ENCODE measurements at places on chromosomes 4 and X.

- no peak for DNase-seq
- no peaks in the 10 kb centered on the region for H3K27me3 ChIP-seq
- H3K4me1 ChIP-seq: peaks cover 19% of the 10 kb centered on the region
Measured at GRCh38 chr4:47533689-47534347, 48.7 kb downstream of the ATP10D start.

- H3K4me3 ChIP-seq: no peak overlapping the region
- H3K4me1 ChIP-seq: peaks cover 8% of the 10 kb centered on the region
- H3K36me3 ChIP-seq: no peaks in the 10 kb centered on the region
- DNase-seq: no peak
Measured at GRCh38 chrX:16593801-16594200, 56.2 kb upstream of the S100G start.

DNA sequence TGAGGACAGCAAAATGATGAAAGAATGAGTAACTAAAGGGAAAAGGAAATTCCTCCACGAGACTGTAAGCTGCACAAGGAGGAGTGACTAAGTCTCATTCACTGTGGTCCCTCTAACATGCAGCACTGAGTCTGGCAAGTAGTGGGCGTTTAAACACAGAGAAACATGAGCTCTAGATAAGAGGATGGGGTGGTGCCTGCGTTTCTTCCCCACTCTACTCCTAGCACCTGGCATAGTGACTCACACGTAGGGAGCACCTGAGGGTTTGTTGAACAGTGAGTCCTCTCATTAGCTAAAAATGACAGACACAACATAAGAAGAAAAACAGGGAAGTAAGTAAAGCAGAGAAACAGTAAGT, 105.8 kb upstream of the CBR4 start:
- H3K36me3 ChIP-seq: peaks cover 83% of the 10 kb centered on the region
- no peak for DNase-seq
- H3K27ac ChIP-seq: no peak overlapping the region
- peaks cover 3% of the 10 kb centered on the region for H3K4me1 ChIP-seq
- no peaks in the 10 kb centered on the region for H3K27me3 ChIP-seq

GRCh38 chr4:127622621-127622920, 10.2 kb upstream of the INTU start:
- H3K4me3 ChIP-seq: peak overlapping the region; percentile 69
- no peak overlapping the region for H3K27ac ChIP-seq
- no peaks in the 10 kb centered on the region for H3K36me3 ChIP-seq
- DNase-seq: no peak

- no peaks in the 10 kb centered on the region for H3K36me3 ChIP-seq
- H3K4me3 ChIP-seq: no peak overlapping the region
- no peaks in the 10 kb centered on the region for H3K4me1 ChIP-seq
Measured at GRCh38 chr4:6154875-6155274, 45.5 kb downstream of the JAKMIP1 start.

GRCh38 chr4:87716371-87717265, 66.5 kb downstream of the DMP1 start:
- H3K4me3 ChIP-seq: no peak overlapping the region
- no peaks in the 10 kb centered on the region for H3K36me3 ChIP-seq
- H3K27ac ChIP-seq: peak overlapping the region; percentile 89
- H3K27me3 ChIP-seq: no peaks in the 10 kb centered on the region
- no peak for DNase-seq
- H3K4me1 ChIP-seq: peaks cover 30% of the 10 kb centered on the region

GRCh38 chr4:53557669-53558064, 33.6 kb downstream of the LNX1 start:
- peak overlapping the region; percentile 54 for H3K27ac ChIP-seq
- H3K27me3 ChIP-seq: no peaks in the 10 kb centered on the region
- H3K4me3 ChIP-seq: peak overlapping the region; percentile 4
- H3K4me1 ChIP-seq: peaks cover 47% of the 10 kb centered on the region

DNA sequence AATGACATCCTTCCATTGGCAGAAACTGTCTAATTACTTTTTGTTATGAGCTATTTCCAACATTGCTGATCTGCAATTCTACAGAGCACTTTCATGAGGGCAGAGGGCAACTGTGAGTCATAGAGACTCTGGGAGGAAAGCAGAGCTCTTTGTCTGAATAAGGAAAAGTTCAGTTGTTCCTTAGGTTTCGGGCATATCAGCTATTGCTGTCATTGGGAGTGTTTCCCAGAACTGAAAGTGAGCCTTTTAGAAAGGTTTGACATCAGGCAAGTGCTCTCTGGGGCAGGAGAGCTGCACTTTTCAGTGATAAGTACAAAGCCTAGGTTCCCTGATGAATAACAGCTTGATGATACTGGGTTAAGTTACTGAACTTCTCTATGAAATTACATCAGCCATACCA, 119.2 kb upstream of the EDNRA start:
- peaks cover 26% of the 10 kb centered on the region for H3K4me1 ChIP-seq
- no peaks in the 10 kb centered on the region for H3K36me3 ChIP-seq
- H3K4me3 ChIP-seq: no peak overlapping the region
- no peaks in the 10 kb centered on the region for H3K27me3 ChIP-seq

GRCh38 chr4:153122855-153123254, 81.4 kb upstream of the TRIM2 start:
- no peak overlapping the region for H3K27ac ChIP-seq
- no peaks in the 10 kb centered on the region for H3K36me3 ChIP-seq
- no peak for DNase-seq
- H3K4me1 ChIP-seq: peaks cover 4% of the 10 kb centered on the region
- no peak overlapping the region for H3K4me3 ChIP-seq

- H3K4me3 ChIP-seq: no peak overlapping the region
- H3K36me3 ChIP-seq: no peaks in the 10 kb centered on the region
- no peak overlapping the region for H3K27ac ChIP-seq
- peaks cover 11% of the 10 kb centered on the region for H3K27me3 ChIP-seq
- H3K4me1 ChIP-seq: no peaks in the 10 kb centered on the region
Measured at GRCh38 chr4:5409237-5409636, 299.1 kb downstream of the EVC2 start.

GRCh38 chrX:19017271-19017670, 33.4 kb upstream of the PHKA2 start:
- no peaks in the 10 kb centered on the region for H3K27me3 ChIP-seq
- H3K4me3 ChIP-seq: no peak overlapping the region
- H3K27ac ChIP-seq: no peak overlapping the region

GRCh38 chr4:181938631-181939030, 304.6 kb upstream of the TENM3 start:
- H3K36me3 ChIP-seq: no peaks in the 10 kb centered on the region
- no peaks in the 10 kb centered on the region for H3K4me1 ChIP-seq
- no peak overlapping the region for H3K27ac ChIP-seq
- peaks cover 7% of the 10 kb centered on the region for H3K27me3 ChIP-seq

- no peak for DNase-seq
- no peak overlapping the region for H3K4me3 ChIP-seq
- H3K27me3 ChIP-seq: no peaks in the 10 kb centered on the region
- no peaks in the 10 kb centered on the region for H3K36me3 ChIP-seq
- peak overlapping the region; percentile 41 for H3K27ac ChIP-seq
Measured at GRCh38 chr4:168600796-168601583, 104.1 kb downstream of the PALLD start.

GRCh38 chrX:136258951-136259350, 7.8 kb upstream of the MAP7D3 start:
- no peaks in the 10 kb centered on the region for H3K36me3 ChIP-seq
- H3K27ac ChIP-seq: peak overlapping the region; percentile 68
- H3K4me3 ChIP-seq: no peak overlapping the region
- H3K4me1 ChIP-seq: peaks cover 20% of the 10 kb centered on the region

- DNase-seq: no peak
- H3K4me1 ChIP-seq: peaks cover 60% of the 10 kb centered on the region
- no peak overlapping the region for H3K27ac ChIP-seq
- no peaks in the 10 kb centered on the region for H3K27me3 ChIP-seq
- H3K4me3 ChIP-seq: no peak overlapping the region
- H3K36me3 ChIP-seq: no peaks in the 10 kb centered on the region
Measured at GRCh38 chrX:13691841-13692371, 3.0 kb downstream of the RAB9A start.

DNA sequence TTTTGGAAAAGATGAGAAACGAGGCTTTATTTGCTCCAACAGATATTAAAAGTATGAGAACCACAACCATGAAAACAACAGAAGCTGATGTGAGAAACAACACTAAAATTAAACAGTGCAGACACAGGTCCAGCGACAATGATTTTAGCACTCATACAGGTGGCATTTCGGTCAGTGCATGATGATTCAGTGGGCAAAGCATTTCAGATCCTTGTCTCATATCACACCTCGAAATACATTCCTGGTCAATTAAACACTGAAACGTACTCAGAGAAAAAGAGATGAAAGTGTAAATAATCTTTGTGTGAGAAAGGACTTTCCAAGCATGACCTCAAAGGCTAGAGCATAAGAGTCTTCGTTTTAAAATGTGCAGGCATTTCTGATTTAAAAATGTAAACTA, 85.2 kb downstream of the ACOX3 start:
- H3K4me1 ChIP-seq: peaks cover 38% of the 10 kb centered on the region
- no peaks in the 10 kb centered on the region for H3K36me3 ChIP-seq
- no peak for DNase-seq
- no peak overlapping the region for H3K4me3 ChIP-seq
- no peaks in the 10 kb centered on the region for H3K27me3 ChIP-seq

DNA sequence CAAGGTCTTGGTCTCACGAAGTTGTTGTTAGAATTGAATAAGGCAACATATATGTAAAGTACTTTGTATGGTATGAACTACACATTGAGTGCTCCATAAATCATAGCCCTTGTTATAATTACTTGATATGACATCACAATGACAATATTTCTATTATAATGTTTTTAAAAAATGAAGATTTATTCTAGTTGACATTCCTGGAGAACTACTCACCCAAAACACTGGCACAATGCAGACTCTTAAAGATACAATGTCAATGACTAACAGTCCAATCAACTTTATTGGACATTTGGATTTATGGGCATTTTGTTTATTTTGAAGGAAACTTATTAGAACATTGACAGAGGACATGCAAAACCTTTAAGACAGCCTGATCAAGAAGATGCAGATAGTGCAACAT, 55.3 kb downstream of the ASB9 start:
- no peaks in the 10 kb centered on the region for H3K36me3 ChIP-seq
- H3K27me3 ChIP-seq: no peaks in the 10 kb centered on the region
- H3K27ac ChIP-seq: no peak overlapping the region
- H3K4me3 ChIP-seq: no peak overlapping the region

DNA sequence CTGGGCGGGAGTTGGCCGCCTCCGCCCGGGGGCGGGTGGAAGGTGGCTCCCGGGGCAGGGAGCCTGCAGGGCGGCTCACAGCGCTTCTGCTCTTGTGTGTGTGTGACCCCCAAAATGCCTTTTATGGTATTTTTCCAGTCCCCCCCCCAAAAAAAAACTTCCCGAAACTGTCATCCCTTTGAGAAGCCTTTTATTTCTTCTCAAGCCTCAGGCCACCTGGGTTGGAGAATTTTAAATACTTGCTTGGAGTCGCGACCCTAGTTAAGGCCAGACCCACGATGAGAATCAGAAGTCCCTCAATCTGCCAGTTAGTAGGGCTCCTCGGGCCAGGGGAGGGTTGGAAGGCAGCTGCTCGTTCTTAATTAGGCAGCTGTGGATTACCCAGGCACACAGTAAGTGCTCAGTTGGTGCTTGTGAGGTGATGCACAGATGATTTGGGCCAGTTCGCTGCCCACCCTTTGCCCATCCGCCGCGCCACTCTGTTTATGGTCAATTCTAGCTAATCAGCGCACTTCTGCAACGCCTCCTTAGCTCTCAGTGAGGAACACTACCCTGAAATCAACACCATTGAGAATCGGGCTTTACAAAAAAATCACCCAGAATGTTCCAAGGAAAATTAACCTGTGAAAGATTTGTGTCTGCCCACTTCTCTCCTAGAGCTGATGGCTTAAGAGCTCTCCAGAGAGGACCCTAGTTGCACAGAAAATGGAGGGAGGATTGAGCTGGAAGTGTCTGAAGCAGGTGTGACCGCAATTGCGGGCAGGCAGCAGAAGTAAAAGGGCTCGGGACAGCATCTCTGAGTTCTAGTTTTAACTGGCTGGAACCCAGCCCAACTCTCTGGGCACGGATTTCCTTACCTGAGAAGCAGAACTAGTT, 648 bp upstream of the SCD5 start:
- no peaks in the 10 kb centered on the region for H3K36me3 ChIP-seq
- H3K27ac ChIP-seq: peak overlapping the region; percentile 48
- H3K4me1 ChIP-seq: peaks cover 37% of the 10 kb centered on the region
- H3K27me3 ChIP-seq: peaks cover 36% of the 10 kb centered on the region
- no peak for DNase-seq

GRCh38 chr4:58163156-58163555, 1053.0 kb upstream of the IGFBP7 start:
- H3K36me3 ChIP-seq: no peaks in the 10 kb centered on the region
- no peak for DNase-seq
- no peak overlapping the region for H3K27ac ChIP-seq
- no peak overlapping the region for H3K4me3 ChIP-seq

DNA sequence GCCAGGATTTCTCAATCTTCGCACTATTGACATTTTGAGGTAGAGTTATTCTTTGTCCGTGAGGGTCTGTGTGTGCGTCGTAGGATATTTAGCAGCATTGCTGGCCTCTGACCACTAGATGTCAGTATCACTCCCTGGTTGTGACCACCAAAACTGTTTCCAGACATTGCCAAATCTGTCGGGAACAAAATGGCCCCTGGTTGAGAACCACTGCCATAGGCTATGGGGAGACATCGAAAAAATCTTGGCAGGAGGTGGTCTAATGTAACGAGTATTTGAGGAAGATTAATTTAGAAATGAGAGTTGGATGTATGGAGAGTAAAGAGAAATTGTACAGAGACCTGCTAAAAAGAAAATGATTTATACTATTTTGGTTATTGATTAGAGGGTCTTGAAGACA, 108.4 kb downstream of the DOCK11 start:
- H3K27me3 ChIP-seq: no peaks in the 10 kb centered on the region
- H3K27ac ChIP-seq: no peak overlapping the region
- H3K36me3 ChIP-seq: no peaks in the 10 kb centered on the region
- H3K4me1 ChIP-seq: no peaks in the 10 kb centered on the region

DNA sequence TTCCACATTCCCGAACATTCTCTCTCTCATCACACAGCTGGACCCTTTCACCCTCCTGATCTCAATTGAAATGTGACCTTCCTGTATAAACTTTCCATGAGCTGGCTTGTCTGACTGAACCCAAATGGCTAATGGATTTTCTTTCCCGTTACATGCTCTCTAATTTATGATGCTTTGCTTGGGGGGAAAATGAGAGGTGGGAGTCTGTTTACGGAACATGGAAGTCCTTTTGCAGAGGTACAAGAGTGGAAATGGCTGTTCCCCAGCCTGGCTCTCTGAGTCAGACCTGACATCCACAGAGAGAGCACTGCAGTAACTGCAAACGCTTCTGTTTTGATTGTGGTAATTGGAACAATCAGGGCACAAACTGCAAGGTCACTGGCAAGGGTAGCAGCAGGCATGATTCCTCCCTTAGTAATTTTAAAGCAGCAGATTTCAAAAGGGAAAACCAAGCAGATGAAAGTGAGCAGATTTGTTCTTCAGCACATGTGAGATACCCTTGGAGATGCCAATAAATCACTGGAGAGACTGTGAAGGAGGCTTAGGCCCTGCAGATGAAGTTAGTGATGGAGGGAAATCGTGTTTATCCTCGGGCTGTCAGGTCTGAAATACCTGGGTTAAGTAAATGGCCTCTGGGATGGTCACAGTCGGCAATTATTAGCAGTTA, 83.9 kb downstream of the SNCA start:
- H3K36me3 ChIP-seq: no peaks in the 10 kb centered on the region
- no peaks in the 10 kb centered on the region for H3K27me3 ChIP-seq
- H3K4me3 ChIP-seq: no peak overlapping the region
- peak overlapping the region; percentile 17 for H3K27ac ChIP-seq
- peaks cover 17% of the 10 kb centered on the region for H3K4me1 ChIP-seq

GRCh38 chr4:53858744-53859143, 205.7 kb downstream of the CHIC2 start:
- H3K4me1 ChIP-seq: peaks cover 27% of the 10 kb centered on the region
- H3K4me3 ChIP-seq: no peak overlapping the region
- no peak overlapping the region for H3K27ac ChIP-seq

GRCh38 chr4:42083816-42084215, 68.6 kb downstream of the BEND4 start:
- peaks cover 68% of the 10 kb centered on the region for H3K36me3 ChIP-seq
- DNase-seq: no peak
- H3K4me3 ChIP-seq: no peak overlapping the region
